ENCODE measurements at places on chromosomes 6 and 20.

DNA sequence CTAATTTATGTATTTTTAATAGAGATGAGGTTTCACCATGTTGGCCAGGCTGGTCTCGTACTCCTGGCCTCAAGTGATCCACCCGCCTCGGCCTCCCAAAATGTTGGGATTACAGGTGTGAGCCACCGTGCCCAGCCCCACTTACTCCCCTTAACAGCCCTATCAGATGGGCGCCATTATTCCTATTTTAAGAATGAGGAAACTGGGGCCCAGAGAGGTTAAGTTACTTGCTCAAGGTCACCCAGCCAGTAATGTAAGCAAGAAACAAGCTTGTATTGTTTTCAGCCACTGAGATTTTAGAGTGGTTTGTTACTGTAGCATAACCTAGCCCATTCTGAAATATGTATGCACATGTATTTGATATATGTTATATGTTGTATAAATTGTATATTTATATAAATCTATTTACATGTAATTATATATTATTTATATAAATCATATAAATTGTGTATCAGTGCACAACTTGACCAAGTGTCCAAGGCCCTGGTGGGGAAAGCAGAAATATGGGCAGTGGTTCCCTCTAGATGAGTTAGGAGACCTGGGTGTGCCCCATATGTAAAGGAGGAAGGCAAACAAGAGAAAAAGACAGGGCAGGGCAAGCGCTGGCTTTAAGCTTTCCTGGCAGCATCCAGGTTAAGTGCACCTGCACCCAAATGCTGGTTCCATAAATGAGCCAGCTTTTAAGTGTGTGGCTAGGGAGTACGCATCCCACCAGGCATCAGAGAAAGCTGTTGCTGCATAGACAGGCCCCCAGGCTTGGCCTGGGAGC is 1.2 kb upstream of the GUCA1A start:
- no peak for DNase-seq

- no peak for DNase-seq
Observed at GRCh38 chr20:21433329-21433890, 36.1 kb upstream of the NKX2-4 start.

- no peak for DNase-seq
Observed at GRCh38 chr6:137736048-137736818, 130.8 kb upstream of the TNFAIP3 start.

GRCh38 chr6:31643818-31644454 is 8.5 kb downstream of the BAG6 start:
- DNase-seq = no peak

DNA sequence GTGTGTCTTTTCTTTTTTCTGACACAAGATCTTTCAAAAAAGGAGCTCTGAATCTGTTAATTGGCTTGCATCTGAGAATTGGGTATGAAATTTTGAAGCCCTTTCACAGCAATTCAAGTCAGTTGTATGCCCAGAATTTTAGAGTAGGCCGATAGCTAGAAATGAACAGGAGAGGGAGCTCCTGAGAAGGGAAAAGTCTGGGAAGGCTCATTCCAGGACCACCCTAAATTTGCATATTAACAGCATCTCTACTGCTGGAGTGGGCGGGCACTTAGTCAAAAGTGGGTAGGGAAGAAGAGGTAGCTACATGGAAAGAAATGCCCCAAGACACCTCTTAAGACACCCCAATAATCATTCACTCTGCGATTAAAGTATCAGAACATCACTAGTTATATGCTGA is 928.3 kb downstream of the TBC1D32 start:
- DNase-seq = no peak

DNA sequence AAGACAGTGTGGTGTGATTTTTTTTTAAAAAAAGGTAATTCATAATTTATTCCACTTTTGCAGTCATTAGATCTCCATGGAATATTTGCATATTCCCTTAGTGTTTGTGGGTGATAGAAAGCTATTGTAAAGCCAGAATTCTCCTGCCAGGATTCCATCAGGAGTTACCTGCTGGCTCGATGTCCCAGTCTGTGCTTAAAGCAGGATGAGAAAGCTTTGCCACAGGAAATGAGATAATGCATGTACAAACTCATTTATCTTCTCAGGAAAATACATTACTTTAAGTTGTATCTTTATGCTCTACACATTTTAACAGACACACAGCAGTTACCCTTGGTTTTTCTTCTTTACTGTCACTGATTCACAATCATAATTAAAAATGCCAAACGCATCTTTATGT is 553.0 kb downstream of the CD109 start:
- no peak for DNase-seq

- no peak for DNase-seq
Observed at GRCh38 chr6:20681243-20681684, 147.0 kb downstream of the CDKAL1 start.

DNA sequence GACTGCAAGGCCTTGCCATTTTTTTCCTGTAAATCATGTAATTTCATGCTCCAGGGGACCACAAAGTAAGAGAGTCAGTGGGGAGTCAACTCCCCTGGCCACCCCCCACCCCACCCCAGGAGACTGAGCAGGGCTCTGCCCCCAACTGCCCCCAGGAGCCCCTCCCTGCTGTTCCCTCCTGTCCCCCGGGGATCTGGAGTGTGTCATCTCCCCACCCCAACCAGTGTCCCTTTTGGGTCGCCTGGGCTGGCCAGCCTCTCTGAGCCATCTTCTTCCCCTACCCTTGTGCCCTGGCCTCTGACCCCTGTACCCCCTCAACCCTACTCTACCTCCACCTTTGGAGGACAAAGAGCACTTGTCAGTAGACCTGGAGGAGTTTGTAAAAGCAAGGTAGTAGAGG is 29.4 kb downstream of the FOXP4 start:
- no peak for DNase-seq

DNA sequence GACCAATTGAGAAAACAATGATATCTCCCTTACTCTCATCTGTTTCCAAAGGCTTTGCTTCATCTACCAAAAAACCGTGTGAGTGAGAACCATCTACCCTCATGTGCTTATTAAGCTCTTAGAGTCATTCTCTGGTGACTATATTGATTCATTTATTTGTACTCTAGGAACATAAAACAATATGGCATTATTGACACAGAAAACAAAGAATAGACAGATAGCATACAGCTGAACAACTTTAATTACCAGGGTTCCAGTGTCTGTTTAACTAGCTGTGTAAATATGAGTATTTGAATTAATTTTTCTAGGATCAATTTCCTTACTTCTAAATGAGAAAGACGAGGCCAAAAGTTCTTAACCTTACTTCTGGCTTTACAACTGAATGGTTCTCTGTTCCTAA is 31.3 kb upstream of the HEY2 start:
- DNase-seq = no peak

DNA sequence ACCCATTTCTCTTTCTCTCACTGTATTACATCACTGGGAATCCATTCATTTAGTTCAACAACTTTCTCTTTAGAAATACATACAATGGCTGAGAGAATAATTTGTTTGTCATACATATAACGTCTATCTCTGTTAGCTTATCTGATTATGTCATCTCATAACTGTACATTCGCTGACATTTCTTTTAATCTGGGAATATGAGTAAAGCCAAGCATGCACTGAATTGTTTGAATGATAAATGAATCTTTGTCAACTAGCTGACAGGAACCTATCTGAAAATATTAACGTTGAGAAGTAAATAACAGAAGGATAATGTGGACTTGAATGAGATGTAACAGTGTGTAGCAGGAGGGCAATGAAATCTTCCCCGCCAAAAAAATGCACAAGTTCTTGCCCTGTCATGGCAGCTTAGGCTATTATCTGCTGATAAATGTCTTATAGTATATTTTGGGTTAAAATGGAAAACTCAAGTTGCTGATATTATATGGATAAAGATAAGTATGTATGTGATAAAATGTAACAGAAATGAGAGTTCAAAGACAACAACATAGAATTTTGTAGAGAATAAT is 581.2 kb upstream of the ADGRB3 start:
- DNase-seq = no peak

GRCh38 chr20:35145141-35145564 is 2.0 kb downstream of the EDEM2 start:
- peak; percentile 35 for DNase-seq

GRCh38 chr6:134031696-134032255 is 20.6 kb downstream of the SLC2A12 start:
- no peak for DNase-seq

GRCh38 chr20:48667889-48668413 is 159.8 kb downstream of the PREX1 start:
- DNase-seq = no peak

DNA sequence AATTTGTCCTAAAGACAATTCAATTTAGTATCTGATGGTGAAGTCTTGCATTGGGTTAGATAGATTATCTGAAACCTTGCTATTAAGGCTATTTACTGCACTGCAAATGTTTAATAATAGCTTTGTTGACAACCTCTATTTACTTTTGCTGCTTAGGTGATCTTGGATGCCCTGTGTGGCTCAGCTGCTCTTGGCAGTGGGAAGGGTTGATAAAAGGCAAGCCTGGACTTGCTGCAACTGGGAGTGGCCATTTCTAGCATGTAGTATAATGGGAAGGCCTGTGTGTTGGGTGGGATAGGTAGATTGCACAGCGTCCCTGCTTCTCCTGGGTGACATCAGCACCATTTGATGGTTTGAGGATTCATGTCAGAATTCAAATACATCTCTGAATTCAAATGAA is 49.1 kb downstream of the ARMC2 start:
- DNase-seq = peak; percentile 36

- no peak for DNase-seq
Observed at GRCh38 chr6:22970004-22970403, 400.6 kb downstream of the HDGFL1 start.

DNA sequence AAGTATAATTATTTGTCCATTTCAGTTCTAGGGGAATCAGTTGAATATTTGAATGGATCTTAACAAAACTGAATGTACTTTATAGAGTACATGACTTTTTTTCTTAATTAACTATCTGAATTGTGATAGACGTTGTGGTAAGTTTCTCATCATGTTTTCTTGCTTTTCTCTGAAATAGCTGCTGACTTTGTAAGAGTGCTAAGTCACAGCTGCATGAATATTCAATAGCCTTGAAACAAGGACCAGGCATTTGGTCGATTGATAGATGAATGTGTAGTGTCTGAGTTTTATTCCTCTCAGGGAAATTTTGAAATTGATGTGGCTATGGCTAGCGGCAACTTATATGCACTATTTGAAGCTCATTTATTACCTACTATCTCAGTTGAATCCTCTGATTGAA is 56.0 kb downstream of the ADGRB3 start:
- no peak for DNase-seq
